Fibroblast of upper back skin (primary cell): ENCODE measurements at places on chromosomes 2 and 18.

- DNase-seq, result no peak
These were observed 977.4 kb downstream of the TMEM182 start for GRCh38 chr2:103739186-103739585.

- no peak for DNase-seq
These were observed 105.0 kb downstream of the AP1S3 start for GRCh38 chr2:223732346-223732745.

- peak; percentile 39 for DNase-seq
These were observed 338.0 kb upstream of the GYPC start for GRCh38 chr2:126317790-126318431.

DNA sequence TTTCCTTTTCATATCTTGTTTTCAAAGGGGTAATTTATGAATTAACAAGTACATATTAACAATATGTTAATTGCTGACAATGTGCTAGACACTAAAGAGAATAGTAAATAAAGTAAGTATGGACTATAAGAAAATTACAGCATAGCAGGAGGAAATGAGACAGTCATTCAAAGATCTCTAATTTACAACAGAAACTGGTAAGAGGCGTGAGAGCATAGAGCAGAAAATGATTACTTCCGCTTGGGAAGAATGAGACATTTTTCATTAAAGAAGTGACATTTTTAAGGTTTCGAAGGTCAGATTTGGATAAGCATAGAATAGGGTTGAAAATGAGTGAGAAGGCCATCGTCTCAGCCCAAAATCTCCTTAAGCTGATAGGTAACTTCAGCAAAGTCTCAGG, 184.4 kb upstream of the SESTD1 start:
- no peak for DNase-seq

DNA sequence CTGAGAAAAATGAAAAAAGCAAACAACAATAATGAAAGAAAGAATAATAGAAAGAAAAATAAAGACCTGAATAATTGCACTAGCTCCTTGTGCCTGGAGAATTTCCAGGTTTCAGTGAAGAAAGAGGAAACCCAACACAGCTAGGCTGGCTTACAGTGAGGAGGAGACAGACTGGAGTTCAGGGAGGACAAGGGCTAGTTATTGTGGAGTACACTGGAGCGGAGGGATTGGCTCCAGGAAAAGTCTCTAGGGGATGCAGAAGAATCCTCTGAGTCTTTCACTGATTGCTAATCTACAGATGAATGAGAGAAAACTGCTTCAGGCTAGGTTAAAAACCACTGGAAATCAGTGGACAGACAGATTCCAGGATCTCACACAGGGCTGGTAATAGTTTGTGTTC, 163.6 kb upstream of the RBMS1 start:
- peak; percentile 73 for DNase-seq

DNA sequence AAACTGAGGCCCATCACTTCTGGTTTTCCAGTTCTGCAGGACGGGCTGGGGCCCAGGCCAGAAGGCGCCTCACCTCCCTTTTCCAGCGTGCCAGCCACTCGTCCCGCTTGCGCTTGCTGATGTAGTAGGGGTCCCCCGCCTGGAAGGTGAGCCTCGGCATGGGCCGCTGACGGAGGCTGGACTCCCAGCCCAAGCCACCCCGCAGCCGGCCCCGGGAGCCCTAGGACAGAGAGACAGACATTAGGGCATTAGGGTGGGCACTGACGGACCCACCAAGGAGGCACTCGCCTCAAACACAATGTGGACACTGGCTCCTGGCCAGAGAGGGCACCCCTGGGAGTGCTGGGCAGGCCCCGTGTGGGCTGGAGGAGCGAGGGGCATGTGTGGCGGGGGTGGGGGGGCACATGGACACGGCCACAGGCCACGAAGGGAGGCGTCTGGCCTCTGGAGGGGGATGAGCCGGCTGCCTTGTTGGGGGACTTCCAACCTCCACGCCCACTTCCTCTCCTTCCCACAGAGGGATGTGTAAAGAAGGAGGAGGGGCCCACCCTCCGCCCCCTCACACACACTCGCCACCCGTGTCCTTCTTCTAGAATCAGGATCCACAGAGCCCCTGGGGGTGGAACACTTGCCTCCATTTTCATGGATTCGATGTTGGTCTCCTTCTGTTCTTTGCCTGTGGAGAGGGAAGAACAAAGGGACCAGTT, 66.7 kb downstream of the DNMT3A start:
- DNase-seq, result peak; percentile 43

- DNase-seq, result no peak
These were observed 70.9 kb upstream of the LGALSL start for GRCh38 chr2:64383016-64383591.
